ENCODE measurements at places on chromosomes 6 and 20.

- DNase-seq: no peak
Measured at GRCh38 chr6:63465750-63466149, 106.5 kb upstream of the LOC128125822 start.

- no peak for DNase-seq
Measured at GRCh38 chr6:15401769-15402250, 155.9 kb downstream of the JARID2 start.

DNA sequence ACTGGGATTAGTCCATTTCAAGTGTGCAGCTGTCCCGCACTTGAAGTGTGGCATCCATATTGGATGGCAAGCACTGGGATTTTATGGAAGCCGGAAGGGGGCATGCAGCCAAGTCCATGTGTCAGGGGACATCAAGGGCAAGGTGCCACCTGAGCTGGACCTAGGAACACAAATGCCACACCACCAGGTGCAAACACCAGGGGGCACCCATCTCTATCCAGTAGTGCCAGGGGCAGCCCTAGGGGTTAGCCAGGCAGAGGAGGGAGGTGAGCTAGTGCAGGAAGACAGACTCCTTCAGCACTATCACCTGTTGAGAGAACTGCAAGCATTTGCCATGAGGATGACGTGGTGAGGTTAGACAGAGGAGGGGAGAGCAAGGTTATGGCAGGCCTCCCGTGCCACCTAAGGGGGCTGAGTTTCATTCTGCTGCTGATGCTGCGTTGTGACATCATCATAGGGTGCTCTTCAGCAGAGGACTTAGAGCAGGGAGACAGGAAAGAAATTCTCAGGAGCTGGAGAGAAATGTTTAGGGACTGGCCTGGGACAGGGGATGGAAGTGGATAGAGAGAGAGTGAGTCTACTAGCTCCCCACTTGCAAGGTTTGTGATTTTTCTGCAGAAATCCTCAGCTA is 192.6 kb upstream of the SLC24A3 start:
- DNase-seq: no peak

DNA sequence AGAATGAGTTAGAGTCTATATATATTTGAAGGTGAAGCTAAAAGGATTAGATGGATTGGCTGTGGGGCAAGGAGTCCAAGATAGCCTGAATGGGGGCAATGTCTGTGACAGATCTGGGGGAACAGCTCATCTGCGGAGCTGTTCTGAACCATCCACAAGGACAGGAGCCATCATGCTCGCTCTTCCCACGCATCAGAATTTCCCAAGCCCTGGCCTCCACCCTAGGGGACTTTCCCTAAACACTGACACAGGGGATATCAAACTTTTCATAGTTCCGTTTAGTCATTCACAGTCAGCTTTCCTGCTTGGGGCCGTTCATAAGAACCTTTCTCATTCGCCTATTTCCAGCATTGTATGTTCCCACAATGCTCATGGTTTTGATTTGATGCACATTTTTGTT is 37.6 kb upstream of the CCN6 start:
- peak; percentile 89 for DNase-seq

DNA sequence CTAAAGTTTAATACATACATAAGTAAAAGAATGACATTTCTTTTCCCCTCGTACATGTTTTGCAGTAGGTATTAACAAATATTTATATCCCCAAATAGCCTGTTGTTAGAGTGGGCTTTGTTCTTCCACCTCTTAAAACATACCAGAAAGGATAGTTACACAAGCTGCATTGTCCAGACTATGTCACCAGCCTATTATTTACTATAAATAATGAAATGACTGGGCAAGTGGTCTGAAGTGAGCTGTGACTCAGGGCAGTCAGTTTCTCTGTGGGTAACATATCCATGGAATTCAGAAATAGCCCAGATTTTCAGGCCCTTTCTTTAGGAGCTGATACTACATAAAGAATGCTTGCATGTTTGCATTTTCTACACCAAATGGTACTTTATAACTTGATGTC is 60.1 kb downstream of the FUT9 start:
- DNase-seq: no peak

GRCh38 chr20:57013741-57014140 is 252.7 kb downstream of the BMP7 start:
- no peak for DNase-seq
